Fibroblast of skin of right quadriceps (primary cell): ENCODE measurements at places on chromosomes 2 and 18.

GRCh38 chr2:113230531-113230930 is 48.2 kb downstream of the PAX8 start:
- DNase-seq = no peak

GRCh38 chr2:218295029-218295428 is 2.7 kb upstream of the TMBIM1 start:
- no peak for DNase-seq

GRCh38 chr18:13067966-13068365 is 76.8 kb downstream of the CEP192 start:
- DNase-seq = no peak

GRCh38 chr2:191243154-191243553 is 2.0 kb upstream of the MYO1B start:
- no peak for DNase-seq

DNA sequence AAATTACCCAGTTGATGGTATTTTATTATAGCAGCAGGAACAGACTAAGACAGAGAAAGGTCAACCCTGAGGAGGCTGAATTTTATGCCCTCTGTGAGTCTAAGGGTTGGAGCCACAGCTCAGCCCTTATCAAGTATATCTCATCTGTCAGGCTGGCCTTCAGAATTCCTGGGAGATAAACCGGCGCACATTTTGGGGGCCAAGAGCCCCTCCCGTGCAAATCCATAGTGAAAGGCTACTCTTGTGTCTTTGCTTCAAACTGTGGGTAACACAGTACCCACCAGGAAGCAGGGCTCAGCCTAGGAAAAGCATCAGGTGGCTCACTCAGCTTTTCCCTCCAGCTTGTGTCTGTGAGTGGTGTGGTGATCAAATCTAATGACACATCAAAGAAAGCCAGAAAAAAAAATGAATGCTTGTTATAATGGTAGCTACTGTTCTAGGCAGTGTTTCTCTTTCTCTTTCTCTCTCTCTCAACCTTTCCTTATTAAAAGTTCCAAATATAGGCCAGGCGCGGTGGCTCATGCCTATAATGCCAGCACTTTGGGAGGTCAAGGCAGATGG is 25.0 kb upstream of the ASXL2 start:
- no peak for DNase-seq

DNA sequence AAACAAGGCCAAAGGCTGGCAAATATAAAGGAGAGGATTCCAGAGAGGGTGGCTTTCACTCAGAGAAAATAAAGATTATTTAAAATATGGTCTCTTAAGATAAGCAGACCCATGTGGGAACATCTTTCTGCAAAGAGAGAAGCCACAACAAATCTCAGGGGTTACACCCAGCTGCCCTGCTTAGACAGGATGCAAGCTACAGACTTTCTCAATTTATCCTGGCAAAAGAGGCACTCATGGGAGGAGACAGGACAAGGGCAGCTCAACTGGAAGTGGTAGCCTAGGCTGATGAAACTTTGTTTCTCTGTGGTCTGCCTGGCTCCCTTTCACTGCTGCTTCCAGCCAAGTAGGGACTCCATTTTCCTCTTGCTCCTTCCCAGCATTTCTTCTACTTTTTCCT is 25.9 kb upstream of the SULT1C4 start:
- DNase-seq = no peak

GRCh38 chr18:11425211-11425610 is 184.2 kb upstream of the SLC35G4 start:
- peak; percentile 87 for DNase-seq

- peak; percentile 57 for DNase-seq
These were observed 1.2 kb downstream of the ANTXR1 start for GRCh38 chr2:69013840-69014821.

DNA sequence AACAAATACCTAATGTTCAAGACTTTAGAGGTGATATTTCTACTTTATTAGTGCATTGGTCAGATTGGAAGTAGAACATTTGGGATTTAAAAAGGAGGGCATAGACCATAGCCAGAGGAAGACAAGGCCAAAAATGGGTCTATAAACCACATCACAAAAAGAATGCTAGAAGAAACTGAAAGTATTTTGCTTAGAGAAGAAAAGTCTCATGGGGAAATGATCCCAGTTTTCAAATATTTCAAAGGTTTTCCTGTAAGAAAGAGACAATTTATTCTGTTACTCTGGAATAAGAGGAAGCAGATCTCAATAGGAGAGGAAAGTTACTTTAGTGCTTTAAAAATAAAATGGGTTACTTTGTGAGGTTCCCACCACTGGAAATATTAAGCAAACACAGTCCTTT is 341.4 kb downstream of the TNS1 start:
- DNase-seq = peak; percentile 27

- no peak for DNase-seq
These were observed 499.7 kb downstream of the PTH2R start for GRCh38 chr2:208906330-208906729.

DNA sequence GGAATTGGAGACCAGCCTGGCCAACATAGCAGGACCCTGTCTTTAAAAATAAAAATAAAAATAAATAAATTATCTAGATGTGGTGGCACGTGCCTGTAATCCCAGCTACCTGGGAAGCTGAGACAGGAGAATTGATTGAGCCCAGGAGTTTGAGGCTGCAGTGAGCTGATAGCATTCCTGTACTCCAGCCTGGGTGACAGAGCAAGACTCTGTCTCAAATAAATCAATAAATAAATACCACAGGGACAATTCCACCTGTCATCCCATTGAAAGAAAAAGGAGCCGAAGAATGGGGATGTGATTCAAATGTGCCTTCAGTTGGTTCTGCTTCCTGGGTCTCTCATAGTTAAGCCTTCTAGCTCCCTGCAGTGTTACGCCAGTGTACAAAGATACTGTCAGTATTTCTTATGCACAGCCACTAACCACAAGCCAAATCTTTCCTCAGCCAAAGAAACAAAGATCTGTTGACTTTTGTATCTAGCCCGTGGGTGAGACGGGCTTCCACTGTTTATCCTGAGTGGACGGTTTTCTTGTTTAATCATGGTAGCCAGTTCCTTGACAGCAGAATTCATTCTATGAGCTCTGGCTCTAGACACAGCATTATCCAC is 12.6 kb downstream of the LGALSL start:
- no peak for DNase-seq

DNA sequence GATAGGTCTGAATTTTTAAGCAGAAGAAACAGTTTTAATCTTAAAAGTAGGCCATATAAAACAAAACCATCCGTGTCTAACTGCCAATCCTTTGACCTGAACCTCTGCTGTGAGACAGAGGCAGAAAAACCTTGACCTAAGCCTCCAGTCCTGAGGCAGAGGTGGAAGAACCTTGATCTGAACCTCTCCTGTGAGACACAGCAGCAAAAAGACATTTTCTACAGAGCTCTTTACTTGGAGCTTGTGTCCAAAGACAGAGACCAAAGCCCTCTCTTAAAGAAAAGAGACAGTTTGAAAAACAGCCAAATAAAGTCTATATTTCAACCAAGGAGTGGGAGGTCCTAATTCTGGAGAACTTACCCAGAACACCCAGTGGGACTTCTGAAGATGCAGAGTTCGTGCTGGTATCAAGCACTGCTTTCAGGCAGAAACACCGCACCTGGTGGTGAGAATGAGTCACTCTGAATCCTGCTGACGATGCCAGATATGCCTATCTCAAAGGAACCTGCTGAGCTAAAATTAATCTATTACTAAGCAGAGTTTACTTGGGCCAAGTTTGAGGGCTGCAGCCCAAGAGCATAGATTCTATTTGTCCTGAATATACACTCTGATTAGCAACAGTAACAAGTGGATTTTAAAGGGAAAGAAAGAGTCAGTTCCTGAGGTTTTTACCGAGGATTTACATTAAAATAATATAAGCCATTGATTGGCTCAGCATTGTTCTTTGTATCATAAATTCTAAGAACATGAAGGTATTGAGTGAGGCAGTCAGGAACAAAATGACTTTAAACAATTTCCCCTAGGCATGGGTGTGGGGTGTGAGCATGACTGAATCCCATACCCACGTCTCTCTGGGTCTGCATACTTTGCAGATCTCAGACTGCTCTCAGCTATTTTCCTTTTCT is 806.4 kb downstream of the TRIB2 start:
- no peak for DNase-seq

- no peak for DNase-seq
These were observed 457.5 kb downstream of the CNTNAP5 start for GRCh38 chr2:124482551-124482950.

DNA sequence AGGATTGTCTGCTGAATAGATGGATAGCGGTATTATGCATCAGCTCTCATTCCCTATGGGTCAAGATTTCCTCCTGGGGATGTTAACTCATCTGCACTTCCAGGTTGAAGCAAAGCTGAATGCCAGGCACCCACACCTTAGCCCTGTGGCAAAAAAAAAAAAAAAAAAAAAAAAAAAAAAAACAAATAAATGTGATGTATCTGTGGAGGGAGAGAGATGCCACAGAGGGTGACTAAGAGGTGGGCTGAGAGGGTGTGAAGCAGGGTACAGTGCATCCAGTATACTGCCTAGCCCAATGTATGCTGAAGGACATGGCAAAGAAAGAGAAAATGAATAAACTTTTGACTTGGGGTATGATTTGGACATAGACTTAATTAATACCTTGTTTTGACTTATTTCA is 91.4 kb downstream of the COPS8 start:
- no peak for DNase-seq

DNA sequence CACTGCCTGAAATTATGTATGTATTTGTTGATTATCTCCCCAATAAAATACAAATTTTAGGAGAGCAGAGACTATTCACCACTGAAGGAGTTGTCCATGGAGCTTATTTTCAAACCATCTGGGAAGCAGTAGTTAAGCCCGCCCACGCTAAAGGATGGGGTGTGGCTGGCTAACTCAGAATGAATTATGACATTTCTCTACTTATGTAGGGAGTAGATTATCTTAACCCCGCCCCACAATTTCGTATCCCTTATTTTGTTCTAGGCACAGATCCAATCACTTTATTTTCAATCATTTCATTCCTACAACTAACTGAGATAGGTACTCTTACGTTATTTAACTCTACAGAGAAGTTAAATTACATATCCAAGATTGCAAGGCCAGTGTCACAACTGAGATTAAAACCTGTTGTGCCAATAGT is 1.4 kb upstream of the LAPTM4A start:
- peak; percentile 77 for DNase-seq

- DNase-seq = peak; percentile 55
These were observed 58.1 kb downstream of the INPP4A start for GRCh38 chr2:98502556-98503335.

DNA sequence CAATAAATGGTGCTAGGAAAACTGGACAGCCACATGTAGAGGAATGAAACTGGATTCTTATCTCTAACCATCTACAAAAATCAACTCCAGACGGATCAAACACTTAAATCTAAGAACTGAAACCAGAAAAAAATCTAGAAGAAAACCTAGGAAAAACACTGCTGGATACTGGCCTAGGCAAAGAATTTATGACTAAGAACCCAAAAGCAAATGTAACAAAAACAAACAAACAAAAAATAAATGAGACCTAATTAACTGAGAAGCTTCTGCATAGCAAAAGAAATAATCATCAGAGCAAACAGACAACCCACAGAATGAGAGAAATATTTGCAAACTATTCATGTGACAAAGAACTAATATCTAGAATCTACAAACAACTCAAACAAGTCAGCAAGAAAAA is 314.0 kb upstream of the REV1 start:
- peak; percentile 42 for DNase-seq

DNA sequence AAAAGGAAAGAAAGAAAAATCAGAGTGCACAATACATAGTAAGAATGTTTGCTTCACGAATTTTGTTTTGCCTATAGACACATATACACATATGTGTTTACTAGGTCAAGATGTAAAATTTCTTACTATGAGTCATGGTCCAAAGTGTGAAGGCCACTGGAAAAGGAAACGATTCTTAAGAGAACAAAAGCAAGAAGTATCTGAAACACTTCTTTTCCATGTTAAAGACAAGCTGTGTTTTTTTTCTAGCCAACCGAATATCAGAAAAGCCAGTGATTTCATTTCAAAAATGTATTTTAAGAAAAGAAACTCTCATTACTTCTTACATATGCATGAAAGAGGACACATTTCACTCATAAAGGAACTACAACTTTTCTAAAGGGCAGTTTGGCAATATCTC is 24.9 kb downstream of the PECR start:
- DNase-seq = no peak

- no peak for DNase-seq
These were observed 66.1 kb upstream of the LRPPRC start for GRCh38 chr2:44061876-44062275.

DNA sequence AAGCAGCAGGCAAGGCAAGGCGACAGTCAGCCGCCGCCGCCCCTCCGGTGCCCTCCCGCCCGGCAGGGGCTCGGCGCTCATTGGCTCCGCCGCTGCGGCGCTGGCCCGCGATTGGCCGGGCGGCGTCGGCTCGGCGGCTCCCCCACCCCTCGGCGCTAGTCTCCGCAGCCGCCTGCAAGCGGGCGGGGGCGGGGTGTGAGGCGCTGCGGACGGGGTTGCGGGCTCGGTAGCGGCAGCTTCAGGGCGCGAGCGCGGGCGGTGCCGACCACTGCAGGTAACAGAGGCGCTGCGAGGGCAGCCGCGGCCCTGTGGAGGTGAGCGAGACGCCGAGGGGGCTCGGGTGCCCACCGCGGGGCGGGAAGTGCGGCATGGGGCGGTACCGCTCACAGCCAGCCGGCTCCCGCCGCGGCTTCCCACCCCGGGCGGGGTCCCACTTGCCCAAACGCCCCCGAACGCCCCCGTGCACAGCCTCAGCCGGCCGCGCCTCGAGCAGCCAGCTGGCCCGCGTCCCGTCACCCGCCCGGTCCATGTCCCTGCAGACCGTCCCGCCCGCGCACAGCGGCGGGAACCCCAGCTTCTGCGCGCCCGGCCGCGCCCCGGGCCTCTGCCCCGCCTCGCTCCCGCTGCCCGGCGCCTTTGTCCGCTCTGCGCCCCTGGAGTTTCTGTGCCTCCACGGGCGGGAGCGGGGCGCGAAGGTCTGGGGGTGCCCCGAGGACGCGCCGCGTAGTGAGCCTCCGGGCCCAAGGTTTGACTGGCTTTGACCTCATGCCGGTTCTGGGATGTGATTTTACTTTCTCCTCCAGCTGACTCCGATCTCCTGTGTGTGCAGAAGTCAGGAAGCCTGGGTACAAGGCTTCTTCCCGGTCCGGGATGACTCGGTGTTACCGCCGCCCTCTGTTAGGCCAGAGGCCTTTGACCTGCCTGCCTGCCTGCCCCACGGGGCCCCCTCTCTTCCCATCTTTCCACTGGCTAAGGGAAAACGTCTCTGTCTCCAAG is at the start of gene SANBR:
TSS of gene SANBR (plus strand) at position 158 of the 996 bp plus-strand sequence. CDS start 4,480 bp downstream, outside the sequence.
- DNase-seq = peak; percentile 82

DNA sequence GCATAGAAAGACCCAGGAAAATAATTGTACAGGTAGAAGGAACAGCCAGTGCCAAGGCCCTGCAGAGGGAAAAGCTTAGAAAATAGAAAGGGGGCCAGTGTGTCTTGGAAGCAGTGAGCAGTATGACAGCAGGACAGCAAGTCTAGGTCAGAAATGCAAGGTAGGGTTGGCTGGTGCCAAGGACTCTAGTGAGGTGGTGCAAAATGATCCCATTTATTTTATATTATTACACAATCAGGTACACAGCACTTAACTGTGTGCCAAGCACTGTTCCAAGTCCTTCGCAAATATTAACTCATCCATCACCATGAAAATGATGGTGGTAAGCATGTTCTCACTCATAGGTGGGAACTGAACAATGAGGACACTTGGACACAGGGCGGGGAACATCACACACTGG is 100.0 kb downstream of the AQP4 start:
- DNase-seq = no peak

- peak; percentile 41 for DNase-seq
These were observed 7.8 kb upstream of the OR6B3 start for GRCh38 chr2:240060977-240061591.
